Right lobe of liver (tissue), 6 donors: ENCODE measurements at places on chromosomes 2 and 18. TPM values are rescaled to one million over a fixed set of nuclear protein-coding genes. Genes with fewer than 3 reads are reported as not detected.

Gene COL3A1
- total RNA-seq = 95.3 TPM

Gene TTC21B
- 8.9 TPM for total RNA-seq

GRCh38 chr18:9787036-9787435 is 78.9 kb downstream of the RAB31 start:
- no peak for DNase-seq

Gene KCNJ13
- total RNA-seq = not detected

- DNase-seq = no peak
Observed at GRCh38 chr18:13543811-13544732, 182.3 kb downstream of the FAM210A start.

- no peak for DNase-seq
Observed at GRCh38 chr2:168135630-168136029, 111.8 kb downstream of the STK39 start.

- no peak for DNase-seq
Observed at GRCh38 chr2:215360596-215360995, 48.7 kb downstream of the ATIC start.

- no peak for DNase-seq
Observed at GRCh38 chr18:46222093-46222492, 117.9 kb downstream of the HAUS1 start.

Gene UBE2E3
- total RNA-seq = 31.6 TPM

- no peak for DNase-seq
Observed at GRCh38 chr2:196971574-196972279, 45.2 kb upstream of the PGAP1 start.

Gene GPR155
- 6.5 TPM for total RNA-seq
